ENCODE measurements at places on chromosomes 11 and 22.

GRCh38 chr11:24734742-24735237, 237.9 kb downstream of the LUZP2 start:
- no peak for DNase-seq

- no peak for DNase-seq
Measured at GRCh38 chr11:63958008-63958407, 16.4 kb upstream of the COX8A start.

DNA sequence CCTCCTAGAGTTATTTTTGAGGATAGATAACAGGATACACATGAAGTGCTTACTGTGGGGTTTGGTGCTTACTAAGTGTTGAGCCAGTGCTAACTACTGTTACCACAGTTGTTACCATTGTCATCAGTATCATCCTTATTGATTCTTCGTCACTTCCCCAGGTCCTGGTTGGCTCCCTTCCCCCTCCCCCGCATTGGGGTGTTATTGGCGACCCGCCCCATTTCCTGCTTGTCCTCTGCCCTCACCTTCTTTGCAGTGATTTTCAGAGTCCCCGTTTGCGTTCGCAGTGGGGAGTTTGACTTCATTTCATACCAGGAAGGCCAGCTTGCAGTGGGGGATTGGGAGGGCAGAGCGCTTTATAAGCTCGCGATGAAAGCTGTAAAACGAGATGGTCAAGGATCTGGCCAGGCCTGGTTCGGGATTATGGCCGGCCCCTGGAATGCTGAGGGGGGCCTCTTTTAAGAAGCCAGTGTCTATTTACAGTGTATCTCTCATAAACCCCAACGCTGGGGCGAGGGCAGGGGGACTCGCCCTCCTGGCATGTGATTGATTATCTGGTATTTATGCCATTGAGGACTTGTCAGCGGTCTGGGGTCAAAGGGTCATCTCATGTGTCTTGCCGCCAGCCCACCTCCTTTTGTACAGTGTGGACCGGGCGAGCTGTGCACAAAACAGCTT, 84.6 kb upstream of the NNMT start:
- no peak for DNase-seq

DNA sequence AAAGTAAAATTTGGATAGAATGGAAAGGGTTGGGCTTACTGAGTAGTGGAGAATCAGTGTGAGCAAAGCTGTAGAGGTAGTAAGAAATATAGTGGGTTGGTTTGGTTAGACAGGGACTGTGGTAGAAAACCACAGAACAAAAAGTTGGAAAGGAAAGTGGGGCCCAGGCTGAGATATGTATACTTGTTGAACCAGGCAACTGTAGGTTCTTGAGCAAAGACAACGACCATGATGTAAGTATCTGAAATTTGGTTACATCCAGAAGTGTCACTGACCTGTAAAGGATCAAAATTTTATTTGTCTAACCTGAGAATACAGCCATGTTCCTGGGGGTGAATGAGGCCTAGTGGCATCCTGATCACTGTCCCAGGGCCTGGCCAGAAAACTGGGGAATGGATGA, 114.1 kb downstream of the STIM1 start:
- no peak for DNase-seq

GRCh38 chr11:44955015-44955738, 4.5 kb upstream of the TP53I11 start:
- no peak for DNase-seq

Data from stimulated activated CD4-positive, alpha-beta T cell treated with anti-CD3 and anti-CD28 coated beads, Interleukin-4, amount 100 ng/mL, for 1 hour (primary cell).